GM23248 (cell line): ENCODE measurements at places on chromosomes 3 and 15. TPM values are rescaled to one million over a fixed set of nuclear protein-coding genes. Genes with fewer than 3 reads are reported as not detected.

Gene CGNL1
- 0.11 and 0.13 TPM in 2 replicates for total RNA-seq

Gene WNT7A
- total RNA-seq, result not detected in 2 replicates

Gene LSAMP
- total RNA-seq, result 4.0 and 4.5 TPM in 2 replicates

Gene MKRN3
- 0.13 and 0.76 TPM in 2 replicates for total RNA-seq

Gene BCHE
- total RNA-seq, result not detected in 2 replicates

Gene ZNF501
- total RNA-seq, result 5.4 and 9.0 TPM in 2 replicates

Gene TRH
- total RNA-seq, result not detected in 2 replicates

Gene GOLGA6B
- total RNA-seq, result not detected in 2 replicates

Gene NTRK3
- not detected in 2 replicates for total RNA-seq

Gene PRTG
- under 0.01 TPM in 1 of 2 replicates, not detected in the other for total RNA-seq

Gene CACNA2D2
- total RNA-seq, result not detected in 2 replicates

Gene LRTM1
- total RNA-seq, result not detected in 2 replicates

Gene C15orf39
- 8.1 and 12.5 TPM in 2 replicates for total RNA-seq

Gene SHC4
- total RNA-seq, result 0.43 and 0.76 TPM in 2 replicates

Gene ADAMTS17
- not detected in 2 replicates for total RNA-seq

Gene SI
- not detected in 2 replicates for total RNA-seq

Gene LRRIQ4
- not detected in 2 replicates for total RNA-seq

Gene MAN2C1
- total RNA-seq, result 110 and 141 TPM in 2 replicates

Gene ZKSCAN7
- total RNA-seq, result 4.5 and 6.1 TPM in 2 replicates

Gene GHSR
- not detected in 2 replicates for total RNA-seq

Gene CLDN16
- 0.11 TPM in 1 of 2 replicates, not detected in the other for total RNA-seq

Gene TMEM45A
- total RNA-seq, result 84.9 and 87.7 TPM in 2 replicates

Gene FGD5
- not detected in 2 replicates for total RNA-seq

Gene ATP8B4
- 1.5 and 11.4 TPM in 2 replicates for total RNA-seq

Gene CSTA
- 1.8 and 2.0 TPM in 2 replicates for total RNA-seq

Gene NPHP3
- 27.2 and 29.5 TPM in 2 replicates for total RNA-seq

Gene SKOR1
- total RNA-seq, result 0.11 TPM in 1 of 2 replicates, not detected in the other
